CD4-positive, alpha-beta T cell treated with Interleukin-15 for 4 hours (primary cell): ENCODE measurements at places on chromosomes 4 and X.
A peak's percentile ranks its signal among the peaks of the same experiment; 100 is the strongest.

GRCh38 chr4:75142850-75143249, 209.9 kb downstream of the PARM1 start:
- no peak for DNase-seq

GRCh38 chrX:38607976-38608375, 46.6 kb downstream of the TSPAN7 start:
- DNase-seq = no peak

DNA sequence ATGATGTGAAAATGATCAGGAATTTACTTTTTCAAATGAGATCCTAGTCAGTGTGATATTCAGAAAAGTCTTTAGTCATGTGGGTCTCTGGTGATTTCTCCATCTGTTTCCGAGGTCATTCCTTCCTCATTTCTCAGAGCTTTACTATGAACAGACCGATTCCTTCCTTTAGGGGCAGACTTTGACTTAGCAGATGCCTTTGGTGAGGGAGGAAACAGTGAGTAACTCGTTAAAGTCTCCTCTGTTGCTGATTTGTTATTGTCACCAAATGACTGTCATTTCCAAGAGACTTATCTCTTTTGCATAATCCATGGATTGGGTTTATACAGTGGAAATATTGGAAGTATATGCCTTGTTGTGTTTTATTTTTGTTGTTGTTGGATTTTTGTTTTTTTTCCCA, 76.2 kb upstream of the CD99 start:
- DNase-seq = no peak

GRCh38 chr4:3029464-3029863, 44.9 kb downstream of the HTT-AS start:
- no peak for DNase-seq

- no peak for DNase-seq
Measured at GRCh38 chr4:78735697-78736096, 40.5 kb upstream of the BMP2K start.

GRCh38 chr4:78796526-78796925, 20.4 kb downstream of the BMP2K start:
- DNase-seq = no peak

DNA sequence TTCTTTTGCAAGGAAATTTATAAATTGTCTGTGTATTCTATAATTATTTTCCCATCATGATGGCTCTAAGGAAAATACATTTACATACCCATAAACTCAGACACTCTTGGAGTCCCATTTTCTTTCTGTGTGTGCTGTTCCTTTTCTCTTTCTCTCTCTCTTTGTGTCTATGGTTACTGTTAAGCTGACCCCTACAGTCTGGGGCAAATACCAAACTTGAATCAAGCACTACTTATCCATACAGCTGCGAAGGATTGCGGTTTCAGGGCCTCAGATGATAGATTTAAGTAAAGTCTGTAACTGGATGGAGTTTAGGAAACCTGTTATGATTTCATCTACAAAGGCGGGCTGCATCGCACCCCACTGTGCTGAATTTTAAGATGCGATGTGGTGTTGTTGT, 150.2 kb downstream of the SHROOM3 start:
- DNase-seq = no peak

DNA sequence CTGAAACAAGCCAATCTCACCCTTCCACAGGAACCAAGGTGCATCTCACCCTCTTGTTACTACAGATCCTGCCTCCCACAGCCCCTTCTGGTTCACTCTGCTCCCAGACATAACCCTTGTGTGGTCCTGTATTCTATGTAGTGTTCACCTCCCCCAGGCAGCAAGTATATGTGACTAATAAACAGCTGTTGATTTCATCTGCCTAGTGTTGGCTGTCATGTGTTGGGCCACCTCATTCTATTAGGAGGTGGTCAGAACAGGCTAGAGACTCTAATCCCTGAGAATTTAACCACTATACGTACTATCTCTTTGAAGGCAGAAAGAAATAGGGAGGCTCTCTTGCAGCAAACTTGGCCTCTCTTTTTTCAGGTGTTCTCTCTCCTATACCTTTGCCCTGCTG, 134.3 kb upstream of the RPL34 start:
- DNase-seq = no peak

- DNase-seq = no peak
Measured at GRCh38 chrX:20487227-20487626, 220.5 kb upstream of the RPS6KA3 start.

- DNase-seq = no peak
Measured at GRCh38 chrX:23737413-23737812, 5.7 kb downstream of the ACOT9 start.

DNA sequence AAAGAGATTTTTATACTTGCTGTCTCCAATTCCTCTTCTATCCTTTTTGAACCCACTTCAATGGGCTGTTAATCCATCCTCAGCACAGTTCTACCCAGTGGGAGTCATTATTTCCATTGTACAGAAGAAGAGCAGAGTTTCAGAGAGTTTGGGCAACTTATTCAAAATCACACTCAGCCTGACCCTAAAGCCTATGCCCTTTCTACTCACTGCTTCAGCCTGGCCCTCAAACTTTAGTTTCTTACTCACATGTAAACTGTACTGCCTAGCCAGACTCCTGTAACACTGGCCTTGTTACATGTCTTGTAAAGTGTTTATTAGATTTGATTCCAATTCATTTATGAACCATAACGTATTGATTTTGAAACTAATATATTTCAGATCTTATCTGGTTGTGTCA, 25.1 kb upstream of the USO1 start:
- DNase-seq = no peak

- peak; percentile 31 for DNase-seq
Measured at GRCh38 chr4:6917461-6918271, 8.0 kb downstream of the TBC1D14 start.

- DNase-seq = peak; percentile 2
Measured at GRCh38 chrX:7068939-7069367, 78.6 kb upstream of the STS start.

DNA sequence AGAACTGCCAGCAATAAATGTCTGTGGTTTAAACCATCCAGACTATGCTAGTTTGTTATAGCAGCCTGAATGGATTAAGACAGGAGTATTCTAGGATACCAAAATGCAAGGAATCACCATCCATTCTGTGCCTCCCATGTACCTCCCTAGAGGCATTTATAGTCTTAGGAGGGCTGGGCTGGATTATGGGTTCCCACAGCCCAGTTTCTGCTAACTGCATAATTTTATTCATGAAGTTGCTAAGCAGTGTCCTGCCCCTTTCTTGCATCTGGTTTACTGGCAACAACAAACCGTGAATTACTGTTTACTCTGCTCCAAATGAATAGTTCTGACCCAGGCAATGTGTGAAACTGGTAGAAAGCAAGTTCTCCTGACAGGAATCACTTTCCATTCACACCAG, 67.1 kb upstream of the PRKX start:
- no peak for DNase-seq

- DNase-seq = no peak
Measured at GRCh38 chr4:37953620-37954293, 6.4 kb upstream of the PTTG2 start.

DNA sequence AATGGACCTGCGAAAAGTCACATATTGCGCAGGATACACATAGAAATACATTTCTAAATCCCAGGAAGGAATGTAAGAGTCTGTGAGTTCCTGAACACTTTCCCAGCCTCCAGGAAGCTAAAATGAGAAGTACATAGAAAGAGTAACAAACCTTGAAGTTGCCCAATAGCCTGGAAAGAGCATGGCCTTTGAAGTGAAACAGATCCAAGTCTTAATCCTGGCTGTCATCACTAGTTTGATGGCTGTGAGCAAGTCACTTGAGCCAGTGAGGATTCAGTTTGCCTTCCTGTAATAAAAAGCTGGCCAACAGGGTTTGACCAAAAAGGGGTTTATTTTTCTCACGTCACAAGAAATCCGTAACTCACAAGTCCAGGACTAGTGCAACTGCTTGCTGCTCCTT, 69.8 kb downstream of the ARHGEF38 start:
- no peak for DNase-seq

DNA sequence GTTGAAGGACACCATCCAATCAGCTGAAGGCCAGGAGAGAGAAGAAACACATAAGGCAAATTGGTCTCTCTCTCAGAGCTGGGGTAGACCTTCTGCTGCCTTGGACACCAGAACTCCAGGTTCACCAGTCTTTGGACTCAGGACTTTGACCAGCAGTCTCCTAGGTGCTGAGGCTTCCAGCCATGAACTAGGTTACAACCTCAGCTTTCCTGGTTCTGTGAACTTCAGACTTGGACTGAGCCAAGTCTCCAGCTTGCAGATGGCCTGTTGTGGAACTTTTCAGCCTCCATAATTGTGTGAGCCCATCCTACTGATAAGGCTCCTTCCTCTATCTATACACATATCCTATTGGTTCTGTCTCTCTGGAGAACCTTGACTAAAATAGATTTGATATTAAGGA, 20.6 kb upstream of the BBS12 start:
- no peak for DNase-seq

GRCh38 chr4:21991050-21991449, 42.5 kb upstream of the KCNIP4 start:
- no peak for DNase-seq

DNA sequence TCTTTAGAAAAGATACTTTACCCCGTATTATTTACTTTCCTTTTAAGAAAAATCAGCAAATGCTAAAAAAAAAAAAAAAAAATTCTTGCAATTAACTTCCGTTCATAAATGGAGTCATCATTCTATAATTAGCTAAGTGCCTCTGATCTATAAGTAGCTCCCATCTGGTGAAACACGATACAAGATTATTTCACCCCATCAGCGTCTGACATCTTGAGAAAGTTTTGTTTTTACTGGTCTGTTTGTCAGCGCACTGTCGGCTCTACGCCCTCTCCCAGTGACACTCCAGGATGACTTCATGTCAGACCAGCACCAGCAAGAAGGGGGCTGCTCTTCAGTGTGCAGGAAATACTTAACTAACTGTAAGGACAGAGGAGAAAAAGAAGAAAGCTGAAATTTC, 108.3 kb downstream of the AFAP1 start:
- peak; percentile 67 for DNase-seq

GRCh38 chrX:123959281-123960063, 2.0 kb upstream of the STAG2 start:
- DNase-seq = no peak

- no peak for DNase-seq
Measured at GRCh38 chr4:158492391-158492790, 29.3 kb upstream of the RXFP1 start.
